ENCODE measurements at places on chromosomes 1 and 21. TPM values are rescaled to one million over a fixed set of nuclear protein-coding genes. Genes with fewer than 3 reads are reported as not detected.

SPEN gene
- polyA plus RNA-seq, result 53.9 TPM

OR4F29 gene
- polyA plus RNA-seq, result not detected

DENND2D gene
- polyA plus RNA-seq, result 19.9 TPM

CR1 gene
- 3.0 TPM for polyA plus RNA-seq

KCNN3 gene
- polyA plus RNA-seq, result 3.0 TPM

NMNAT2 gene
- polyA plus RNA-seq, result 12.9 TPM

CASQ2 gene
- 0.42 TPM for polyA plus RNA-seq

CELA3B gene
- polyA plus RNA-seq, result not detected

PLA2G2D gene
- 0.11 TPM for polyA plus RNA-seq

CAPZA1 gene
- polyA plus RNA-seq, result 129 TPM

KRTAP19-1 gene
- polyA plus RNA-seq, result not detected

CLCA1 gene
- not detected for polyA plus RNA-seq

WNT9A gene
- 1.9 TPM for polyA plus RNA-seq

SVBP gene
- polyA plus RNA-seq, result 63.2 TPM

EDARADD gene
- polyA plus RNA-seq, result 1.3 TPM

ERICH3 gene
- 0.57 TPM for polyA plus RNA-seq

IFI16 gene
- polyA plus RNA-seq, result 94.3 TPM

LRRIQ3 gene
- 0.40 TPM for polyA plus RNA-seq

TRPM2 gene
- polyA plus RNA-seq, result 1.7 TPM

CYP4A22 gene
- polyA plus RNA-seq, result 0.53 TPM

IL20 gene
- polyA plus RNA-seq, result not detected

All from left renal pelvis (tissue), 4 donors.